Stimulated activated CD4-positive, alpha-beta T cell treated with anti-CD3 and anti-CD28 coated beads, Interleukin-1b, Interleukin-23, amount 100 ng/mL, for 1 hour (primary cell): ENCODE measurements at places on chromosomes 5 and 9.

DNA sequence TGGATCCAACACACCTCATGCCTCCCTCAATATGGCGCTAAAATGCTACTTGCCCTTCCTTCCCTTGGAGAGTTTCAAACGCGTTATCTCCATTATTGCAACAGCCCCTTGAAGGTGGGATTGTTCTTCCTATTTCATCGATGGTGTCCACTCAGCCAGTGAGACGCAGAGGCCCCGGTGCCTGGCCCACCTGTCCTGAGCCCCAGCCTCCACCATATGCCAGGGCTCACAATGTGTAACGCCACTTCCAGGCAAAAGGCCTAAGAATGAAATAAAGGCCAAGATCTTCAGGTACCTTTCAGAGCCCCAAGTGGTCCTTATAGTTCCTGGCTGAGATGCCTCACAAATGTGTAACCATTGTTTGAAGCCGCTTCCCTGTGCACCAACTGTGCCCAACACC, 170.7 kb upstream of the PHYKPL start:
- no peak for DNase-seq

DNA sequence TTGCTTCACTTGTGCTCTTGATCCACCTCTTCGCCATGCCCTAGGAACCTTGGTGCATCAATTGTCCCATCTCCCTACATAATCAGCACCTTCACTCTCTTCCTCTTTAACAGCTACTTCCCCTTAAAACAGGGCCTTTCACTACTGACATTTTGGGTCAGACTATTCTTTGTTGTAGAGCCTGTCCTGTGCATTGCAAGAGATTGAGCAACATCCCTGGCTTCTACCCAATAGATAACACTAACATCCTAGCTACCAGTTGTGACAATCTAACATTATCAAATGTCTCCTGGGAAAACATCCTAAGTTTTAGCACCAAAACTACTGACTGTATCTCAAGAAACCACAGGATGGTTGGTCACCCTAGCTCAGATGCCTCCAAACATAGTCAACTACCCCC, 854.3 kb upstream of the DMAC1 start:
- DNase-seq: no peak

- no peak for DNase-seq
Observed at GRCh38 chr5:96321345-96321744, 111.7 kb downstream of the PCSK1 start.

GRCh38 chr9:127346584-127346983, 50.4 kb upstream of the SLC2A8 start:
- no peak for DNase-seq

DNA sequence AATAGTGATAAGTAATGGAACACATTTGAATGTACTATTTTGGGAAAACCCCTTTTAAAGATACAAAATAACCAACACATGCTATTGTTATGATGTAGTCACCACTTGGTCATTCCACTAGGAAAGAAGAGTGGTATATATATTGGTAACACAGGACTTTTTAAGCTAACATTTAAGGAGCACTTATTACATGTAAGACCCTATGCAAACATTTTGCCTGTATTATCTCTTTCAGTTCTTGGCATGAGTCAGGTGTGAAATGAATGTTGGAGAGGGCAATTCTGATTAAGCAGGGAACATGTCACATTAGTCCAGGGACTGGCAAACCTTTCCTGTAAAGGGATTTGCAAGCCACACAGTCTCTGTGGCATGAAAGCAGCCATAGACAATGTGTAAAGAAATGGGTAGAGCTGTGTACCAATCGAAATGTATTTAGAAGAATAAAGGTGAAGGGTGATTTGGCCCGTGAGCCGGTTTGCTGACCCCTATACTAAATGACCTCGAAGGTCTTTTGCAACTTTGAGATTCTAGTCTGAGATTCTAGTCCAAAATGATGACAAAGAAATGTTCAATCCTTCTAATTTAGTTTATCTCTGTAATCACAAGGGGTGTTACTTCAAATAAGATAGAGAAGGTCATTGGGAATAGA, 15.3 kb downstream of the ABLIM3 start:
- no peak for DNase-seq

DNA sequence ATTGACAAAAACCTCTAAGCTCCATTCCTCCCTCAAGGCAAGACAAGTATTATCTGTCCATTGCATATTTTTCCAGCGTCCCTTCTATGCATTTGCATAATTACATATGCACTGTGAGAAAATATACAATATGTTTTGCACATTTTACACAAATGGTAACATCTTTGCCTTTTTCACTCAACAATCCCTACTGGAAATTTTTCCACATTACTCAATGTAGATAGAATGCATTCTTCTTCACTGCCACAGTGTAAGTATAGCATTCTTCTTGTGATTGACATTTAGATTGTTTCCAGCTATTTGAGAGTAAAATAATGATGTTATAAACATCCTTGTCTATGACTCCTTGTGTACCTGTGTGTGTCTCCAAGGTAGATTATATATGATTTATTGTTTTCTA, 205.0 kb downstream of the SLIT3 start:
- DNase-seq: no peak

- no peak for DNase-seq
Observed at GRCh38 chr5:61479850-61480614, 148.0 kb downstream of the ZSWIM6 start.

- no peak for DNase-seq
Observed at GRCh38 chr9:22449719-22450118, 3.1 kb downstream of the DMRTA1 start.

- no peak for DNase-seq
Observed at GRCh38 chr5:159650803-159651202, 265.5 kb upstream of the ADRA1B start.

DNA sequence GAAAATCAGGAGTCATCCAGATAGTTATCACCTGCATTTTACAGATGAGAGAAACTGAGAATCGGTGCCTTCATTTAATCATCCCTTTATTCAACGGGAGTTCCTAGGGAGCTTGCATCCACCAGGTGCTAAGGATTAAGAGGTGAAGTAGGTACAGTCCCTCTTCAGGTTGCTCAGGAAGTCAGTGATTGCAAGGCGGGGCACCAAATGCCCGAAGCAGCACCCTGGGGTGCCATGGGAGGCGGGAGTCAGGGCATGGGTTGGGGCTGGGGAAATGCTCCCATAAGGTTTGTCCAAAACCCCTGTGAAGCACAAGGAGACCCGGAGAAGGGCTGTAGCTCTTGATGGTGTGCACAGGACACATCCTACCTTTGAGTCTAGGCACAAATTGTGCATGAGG, 98.8 kb upstream of the KLF4 start:
- no peak for DNase-seq

- DNase-seq: no peak
Observed at GRCh38 chr5:56951126-56951945, 587 bp downstream of the MIER3 start.

DNA sequence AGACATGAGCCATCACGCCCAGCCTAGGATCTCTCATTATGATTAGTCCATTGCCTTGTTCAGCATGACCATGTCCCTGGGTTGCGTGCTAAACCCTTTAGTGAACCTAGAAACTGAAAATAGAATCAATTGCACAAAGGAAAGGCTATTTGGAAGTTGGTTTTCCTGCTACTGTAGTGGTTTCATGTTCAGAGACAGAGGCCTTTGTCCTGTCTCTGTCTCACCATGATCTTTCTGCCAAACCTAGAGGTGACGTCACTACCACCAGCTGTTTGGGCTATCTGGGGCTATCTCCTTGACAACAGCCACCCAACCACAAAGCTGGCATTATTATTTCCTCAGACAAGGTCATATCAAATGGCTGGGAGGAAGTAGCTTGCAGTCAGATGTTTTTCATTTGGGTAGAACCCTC, 4.0 kb upstream of the CDK5RAP2 start:
- no peak for DNase-seq

- DNase-seq: no peak
Observed at GRCh38 chr5:157949520-157949919, 90.6 kb upstream of the CLINT1 start.

GRCh38 chr9:114166614-114167572, 11.6 kb downstream of the COL27A1 start:
- DNase-seq: no peak

DNA sequence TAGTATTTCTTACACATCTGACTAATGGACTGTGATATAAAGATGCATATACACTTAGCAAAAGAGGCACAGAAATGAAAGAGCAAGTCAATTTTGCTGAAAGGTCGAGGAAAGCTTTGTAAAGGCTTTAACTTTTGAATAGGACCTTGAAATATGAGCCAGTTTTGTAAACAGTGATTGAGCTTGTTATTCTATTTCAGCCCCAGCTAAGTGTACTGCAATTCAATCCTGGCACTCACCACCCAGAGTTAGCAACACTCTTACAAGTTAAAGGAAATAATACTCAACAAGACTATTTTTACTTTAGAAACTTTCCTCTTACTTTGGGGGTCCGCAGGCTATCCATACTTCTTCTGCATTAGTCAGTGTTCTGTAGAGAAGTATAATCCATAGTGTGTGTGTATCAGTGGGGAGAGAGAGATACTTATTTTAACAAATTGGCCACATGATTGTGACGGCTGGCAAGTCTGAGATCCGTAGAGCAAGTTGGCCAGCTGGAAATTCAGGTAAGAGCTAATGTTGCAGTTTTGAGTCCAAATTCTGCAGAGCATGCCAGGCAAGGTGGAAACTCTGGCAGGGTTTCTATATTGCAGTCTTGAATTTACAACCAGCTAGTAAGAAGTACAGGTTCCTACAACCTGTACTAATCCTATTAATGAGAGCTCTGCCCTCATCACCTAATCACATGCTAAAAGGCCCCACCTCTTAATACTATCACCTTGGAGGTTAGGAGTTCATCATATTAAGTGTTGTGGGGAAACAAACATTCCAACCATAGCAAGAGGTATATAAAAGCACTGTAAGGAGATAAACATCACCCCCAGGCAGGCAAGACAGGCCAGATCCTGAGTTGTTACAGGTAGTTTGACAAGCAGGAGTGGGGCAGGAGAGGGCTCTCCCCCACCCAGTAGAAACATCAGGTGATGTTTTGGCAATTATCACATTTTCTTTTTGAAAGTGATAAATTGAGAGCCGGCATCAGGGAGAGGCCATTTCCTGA, 33.6 kb downstream of the IL7R start:
- DNase-seq: no peak

- no peak for DNase-seq
Observed at GRCh38 chr5:179805070-179805528, 1.6 kb downstream of the MGAT4B start.

DNA sequence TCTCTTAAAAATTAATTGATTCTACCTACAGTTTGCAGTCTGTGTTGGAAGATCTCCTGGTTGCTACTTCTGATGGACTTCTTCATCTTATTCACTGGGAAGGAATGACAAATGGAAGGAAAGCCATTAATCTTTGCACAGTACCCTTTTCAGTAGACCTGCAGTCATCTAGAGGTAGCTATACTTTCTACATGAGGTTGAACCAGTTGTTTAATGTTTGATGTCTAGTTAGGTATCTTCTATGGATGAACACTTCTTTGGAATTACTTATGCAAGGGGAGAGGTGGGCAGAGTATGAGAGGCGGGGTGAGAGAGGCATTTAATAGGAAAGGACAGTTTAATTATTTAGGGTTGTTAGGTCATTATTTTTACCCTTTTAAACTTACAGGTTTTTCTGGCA, 91.2 kb downstream of the RIC1 start:
- no peak for DNase-seq

DNA sequence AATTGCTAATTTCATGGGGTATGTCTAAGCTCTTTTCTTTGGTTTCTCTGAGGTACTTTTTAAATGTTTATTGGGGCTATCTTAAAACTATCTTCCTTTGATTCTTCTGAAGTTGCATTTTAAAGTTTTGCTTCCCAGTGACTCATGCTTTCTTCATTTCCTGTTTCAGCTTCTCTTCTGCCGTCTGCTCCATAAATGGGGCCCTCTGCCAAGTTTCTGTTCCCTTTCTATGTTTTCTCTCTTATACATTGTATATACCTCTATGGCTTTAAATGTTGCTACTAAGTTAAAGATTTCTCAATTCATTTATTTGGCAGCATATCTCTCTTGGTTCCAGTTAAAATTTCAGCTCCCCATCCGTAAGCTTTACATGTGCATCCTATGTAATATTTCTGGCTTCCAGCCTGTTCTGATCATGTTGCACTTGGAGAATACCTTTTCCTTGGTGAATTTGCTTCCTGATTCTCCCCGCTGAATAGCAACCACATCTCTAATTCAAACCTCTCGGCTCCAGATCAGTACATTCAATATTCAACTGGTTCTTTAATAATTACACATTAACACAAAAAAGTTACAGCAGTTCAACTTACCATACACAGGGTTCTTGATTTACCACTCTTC, 125.3 kb downstream of the ST8SIA4 start:
- DNase-seq: no peak

- DNase-seq: no peak
Observed at GRCh38 chr9:93020151-93020550, 38.4 kb upstream of the SUSD3 start.

GRCh38 chr9:14868772-14869583, 41.2 kb downstream of the FREM1 start:
- no peak for DNase-seq
